NCI-H2081 (cell line): ENCODE measurements at places on chromosomes 1 and 21.

- DNase-seq = no peak
Observed at GRCh38 chr1:95027046-95027445, 45.7 kb downstream of the ALG14 start.

GRCh38 chr1:237709355-237709754 lies 181.4 kb downstream of the ZP4 start:
- DNase-seq = no peak

DNA sequence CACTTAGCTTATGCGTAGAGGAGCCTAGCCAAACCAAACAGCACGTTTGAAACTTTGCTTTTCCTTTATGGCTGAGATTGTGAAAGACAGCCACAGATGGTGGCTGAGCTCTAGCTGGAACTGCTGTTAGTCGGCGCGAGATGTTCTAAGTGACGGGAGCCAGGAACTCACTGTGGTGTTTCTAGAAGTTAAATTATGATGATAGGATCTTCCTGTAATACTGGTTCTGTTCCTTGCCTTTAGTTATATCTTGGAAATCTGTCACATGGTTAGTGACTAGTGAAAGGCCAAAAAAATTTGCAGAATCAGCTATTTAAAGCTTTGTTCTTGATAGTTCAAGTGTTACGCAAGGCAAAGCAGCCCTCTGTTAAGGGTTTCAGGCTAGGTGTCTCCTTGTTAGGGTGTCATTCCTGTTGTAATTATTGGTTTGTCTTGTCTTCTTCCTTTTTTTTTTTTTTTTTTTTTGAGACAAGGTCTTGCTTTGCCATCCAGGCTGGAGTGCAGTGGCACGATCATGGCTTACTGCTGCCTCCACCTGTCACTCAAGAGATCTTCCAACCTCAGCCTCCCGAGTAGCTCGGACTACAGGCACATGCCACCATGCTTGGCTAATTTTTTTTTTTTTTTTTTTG lies 22.6 kb downstream of the AK4 start:
- DNase-seq = no peak

- no peak for DNase-seq
Observed at GRCh38 chr1:106921186-106921585, 135.3 kb upstream of the PRMT6 start.

- DNase-seq = no peak
Observed at GRCh38 chr1:115592264-115592663, 49.5 kb upstream of the VANGL1 start.

DNA sequence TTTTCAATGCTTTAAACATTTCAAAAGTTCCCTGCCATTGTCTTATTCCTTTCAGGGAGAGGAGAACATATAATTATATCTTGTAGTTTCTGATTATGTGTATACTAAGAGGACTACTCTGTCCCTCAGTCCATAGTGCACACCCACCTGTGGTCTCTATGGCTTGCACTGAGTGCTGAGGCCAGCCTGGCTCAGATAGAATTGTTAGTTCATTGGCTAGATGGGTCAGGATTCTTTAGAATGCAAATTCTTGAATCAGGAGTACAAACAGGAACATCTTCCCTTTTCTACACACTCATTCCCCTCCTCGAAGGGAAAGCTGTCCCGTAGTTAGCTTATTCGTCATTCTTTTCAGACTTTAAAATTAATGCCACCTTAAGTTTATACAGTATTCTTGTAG lies 8.2 kb downstream of the BACH1 start:
- no peak for DNase-seq

- no peak for DNase-seq
Observed at GRCh38 chr1:85411567-85412305, 53.2 kb downstream of the DDAH1 start.

DNA sequence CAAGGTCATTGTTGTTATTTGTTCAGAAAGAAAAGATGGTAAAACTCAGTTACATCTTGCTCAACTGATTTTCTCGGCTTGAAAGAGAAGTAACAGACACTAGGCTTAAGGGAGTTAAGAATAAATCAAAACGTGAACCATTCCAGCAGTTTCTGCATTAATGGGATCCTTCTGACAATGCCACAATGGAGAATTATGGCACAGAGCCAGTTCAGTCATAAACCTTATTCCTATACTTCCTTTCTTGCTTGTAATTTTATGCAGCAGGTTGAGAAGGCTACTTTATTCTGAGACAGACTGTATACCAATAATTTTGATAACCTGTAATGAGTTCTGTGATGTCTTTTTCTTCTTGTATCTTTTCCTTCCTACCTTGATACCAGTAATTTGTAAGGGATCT lies 167.0 kb downstream of the C1orf21 start:
- no peak for DNase-seq

- no peak for DNase-seq
Observed at GRCh38 chr1:86436041-86436440, 12.1 kb downstream of the CLCA2 start.
